ENCODE measurements at places on chromosomes 12 and 14. TPM values are rescaled to one million over a fixed set of nuclear protein-coding genes. Genes with fewer than 3 reads are reported as not detected.

FITM1 gene
- polyA plus RNA-seq = 0.87 TPM

C1QL4 gene
- polyA plus RNA-seq = 1.6 TPM

PZP gene
- polyA plus RNA-seq = 0.40 TPM

PPP1R3E gene
- 25.5 TPM for polyA plus RNA-seq

SDR9C7 gene
- polyA plus RNA-seq = 0.16 TPM

DHRS2 gene
- polyA plus RNA-seq = 102 TPM

TEP1 gene
- polyA plus RNA-seq = 20.3 TPM

IGF1 gene
- 6.4 TPM for polyA plus RNA-seq

CATSPERB gene
- 0.87 TPM for polyA plus RNA-seq

DNA sequence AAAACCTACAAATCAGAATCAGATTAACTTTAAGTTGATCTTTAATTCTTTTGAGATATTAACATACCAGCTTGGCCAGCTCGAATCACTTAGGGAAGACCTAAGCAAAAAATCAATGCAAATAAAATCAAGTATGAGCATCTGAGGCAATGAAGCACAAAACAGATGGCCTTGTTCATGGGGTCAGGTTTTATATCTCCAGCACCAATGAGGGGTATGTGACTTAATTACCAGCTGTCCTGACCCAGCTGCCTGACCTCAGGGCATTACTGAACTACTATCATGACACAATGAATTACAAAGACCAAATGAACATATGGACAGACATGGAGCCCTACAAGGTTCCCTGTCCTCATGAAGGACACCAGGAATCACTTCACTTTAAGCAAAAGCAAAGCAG is 70.5 kb downstream of the FGD6 start:
- no peak for DNase-seq

GRCh38 chr12:126681676-126682075 is 1585.3 kb upstream of the TMEM132C start:
- peak; percentile 10 for DNase-seq

- DNase-seq = no peak
Measured at GRCh38 chr12:23434154-23434553, 515.3 kb downstream of the SOX5 start.

GRCh38 chr14:92945544-92945943 is 22.6 kb downstream of the CHGA start:
- DNase-seq = no peak

DNA sequence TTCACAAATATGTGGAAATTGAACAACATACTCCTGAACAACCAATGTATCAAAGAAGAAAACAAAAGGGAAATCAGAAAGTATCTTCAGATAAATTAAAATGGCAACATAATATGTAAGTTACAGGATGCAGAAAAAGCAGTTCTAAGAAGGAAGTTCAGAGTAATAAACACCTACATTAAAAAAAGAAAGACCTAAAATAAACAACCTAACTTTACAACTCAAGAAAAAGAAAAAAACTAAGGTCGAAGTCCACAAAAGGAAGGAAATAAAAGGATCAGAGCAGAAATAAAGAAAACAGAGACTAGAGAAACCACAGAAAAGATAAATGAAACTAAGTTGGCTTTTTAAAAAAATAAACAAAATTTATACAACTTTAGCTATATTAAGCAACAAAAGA is 59.2 kb downstream of the EGLN3 start:
- DNase-seq = no peak

DNA sequence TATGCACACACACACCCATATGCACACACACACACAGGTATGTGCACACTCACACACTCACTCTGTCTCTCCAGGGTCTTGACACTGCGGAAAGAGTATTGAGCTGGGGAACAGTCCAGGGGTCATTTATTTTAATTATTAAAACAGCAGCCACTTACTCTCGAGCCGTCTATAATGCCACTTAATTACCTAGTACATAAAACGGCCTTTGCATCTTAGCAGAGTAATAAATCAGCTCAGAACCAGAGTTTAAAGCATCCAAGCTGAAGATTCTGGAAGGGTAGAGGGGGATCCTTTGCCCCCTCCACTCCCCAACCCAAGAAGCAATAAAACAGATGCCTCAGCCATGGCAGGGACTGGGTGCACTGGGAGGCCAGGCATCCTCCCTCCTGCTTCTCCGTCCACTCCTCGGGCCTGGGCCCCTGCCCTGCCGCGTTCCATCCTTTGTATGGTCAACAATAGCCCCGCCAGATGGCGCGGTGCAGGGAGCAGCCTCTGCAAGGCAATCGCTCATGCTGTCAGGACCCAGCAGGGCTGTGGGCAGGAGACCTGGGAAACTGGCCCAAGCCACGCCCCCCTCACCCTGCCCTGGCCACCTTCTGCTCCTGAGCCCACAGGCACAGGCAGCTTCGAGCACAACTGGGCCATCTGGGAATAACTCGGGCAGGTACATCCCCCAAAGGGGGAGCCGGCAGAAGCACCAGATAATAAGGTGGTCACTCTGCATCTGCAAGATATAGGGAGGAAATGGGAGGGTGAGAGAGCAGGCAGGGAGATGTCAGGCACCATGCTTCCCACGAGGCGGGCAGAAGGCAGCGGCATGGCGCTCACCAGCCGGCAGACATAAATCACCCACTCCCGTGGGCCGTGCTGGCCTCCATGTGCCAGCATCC is 40.9 kb downstream of the CCDC85C start:
- DNase-seq = no peak

DNA sequence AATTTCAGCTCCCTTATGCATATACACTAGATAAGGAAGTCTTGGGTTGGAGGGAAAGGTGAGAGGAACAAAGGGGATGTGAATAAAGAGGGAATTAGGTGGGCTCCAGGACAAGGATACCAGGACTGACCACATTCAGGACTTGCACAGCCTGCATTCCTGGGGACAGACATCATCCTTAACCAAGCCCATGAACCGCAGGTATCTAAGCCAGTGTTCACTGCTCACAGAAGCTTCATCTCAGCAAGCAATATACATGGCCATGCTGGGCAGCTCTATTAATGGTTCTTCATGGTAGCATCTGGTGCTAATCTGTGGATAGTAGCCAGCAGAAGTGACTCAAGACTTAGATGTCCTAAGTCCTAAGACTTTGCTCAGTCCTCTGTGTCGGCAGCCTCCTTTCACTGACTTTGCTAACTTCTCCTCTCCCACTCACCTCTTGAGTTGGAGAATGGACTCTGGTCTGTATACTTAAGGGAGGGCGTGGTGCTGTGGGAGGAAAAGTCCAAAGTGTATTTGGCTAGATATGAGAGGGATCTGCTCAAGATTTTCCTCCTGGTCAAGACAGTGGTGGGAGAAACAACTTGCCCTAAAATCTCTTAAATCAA is 136.1 kb downstream of the ASCL1 start:
- DNase-seq = no peak

DNA sequence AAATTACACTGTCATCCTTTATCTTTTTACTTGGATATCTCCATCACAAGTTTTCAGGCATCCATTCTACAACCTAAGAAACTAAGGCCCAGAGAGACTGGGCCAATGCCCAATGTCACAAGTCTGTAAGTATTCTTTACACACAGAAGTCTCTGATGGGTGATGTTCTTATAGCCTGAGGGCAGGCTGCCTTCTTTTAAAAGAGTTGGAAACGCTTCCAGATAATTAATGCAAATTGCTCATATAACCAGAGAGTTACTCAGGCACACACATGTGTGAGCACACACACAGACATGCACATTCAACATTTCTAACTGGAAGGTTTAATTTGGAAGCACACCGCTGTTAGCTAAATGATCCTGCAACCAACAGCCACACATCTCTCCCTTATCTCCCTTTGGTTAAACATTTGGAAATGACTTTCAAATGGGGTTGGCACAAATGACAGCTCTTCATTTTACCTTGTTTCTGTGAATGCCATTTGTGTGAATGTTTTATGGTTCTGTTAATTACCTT is 160.8 kb upstream of the TMPO start:
- no peak for DNase-seq

DNA sequence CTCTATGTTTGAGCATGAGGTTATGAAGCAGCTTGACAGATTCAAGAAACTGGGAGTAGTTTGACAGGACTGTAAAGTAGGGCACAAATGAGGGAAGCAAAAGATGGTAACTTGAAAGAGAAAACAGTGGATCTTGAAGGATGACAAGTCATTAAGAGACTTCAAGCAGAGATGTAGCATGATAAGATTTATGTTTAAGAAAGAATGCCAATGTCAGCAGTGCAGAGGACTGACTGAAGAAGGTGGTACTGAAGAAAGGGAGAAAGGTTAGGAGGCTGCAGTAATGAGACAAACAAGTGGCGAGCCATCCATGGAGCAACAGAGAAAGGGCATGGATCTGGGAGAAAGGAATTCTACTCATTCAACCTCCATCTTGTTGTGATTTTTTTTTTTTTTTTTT is 120.2 kb upstream of the RAP1B start:
- no peak for DNase-seq

GRCh38 chr14:81751198-81751597 is 217.5 kb upstream of the SEL1L start:
- no peak for DNase-seq

- DNase-seq = no peak
Measured at GRCh38 chr12:132406493-132407450, 77.4 kb upstream of the GALNT9 start.

DNA sequence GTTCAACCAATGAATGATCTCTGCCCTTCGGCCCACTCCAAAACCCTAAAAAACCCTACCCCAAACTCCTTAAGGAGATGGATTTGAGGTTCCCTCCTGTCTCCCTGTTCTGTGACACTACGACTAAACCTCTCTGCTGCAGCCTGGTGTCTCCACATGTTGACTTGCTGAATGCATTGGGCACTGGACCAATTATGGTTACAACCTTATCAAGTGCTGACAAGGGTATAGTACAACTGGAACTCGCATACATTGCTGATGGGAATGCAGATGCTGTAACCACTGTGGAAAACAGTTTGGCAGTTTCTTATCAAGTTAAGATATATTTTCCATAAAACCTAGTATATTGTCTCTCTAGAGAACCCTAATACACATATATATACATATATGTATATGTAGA is 6.3 kb upstream of the DICER1 start:
- DNase-seq = no peak

- DNase-seq = no peak
Measured at GRCh38 chr14:59294662-59294992, 106.2 kb downstream of the DAAM1 start.
